ENCODE measurements at places on chromosomes 16 and 17.

DNA sequence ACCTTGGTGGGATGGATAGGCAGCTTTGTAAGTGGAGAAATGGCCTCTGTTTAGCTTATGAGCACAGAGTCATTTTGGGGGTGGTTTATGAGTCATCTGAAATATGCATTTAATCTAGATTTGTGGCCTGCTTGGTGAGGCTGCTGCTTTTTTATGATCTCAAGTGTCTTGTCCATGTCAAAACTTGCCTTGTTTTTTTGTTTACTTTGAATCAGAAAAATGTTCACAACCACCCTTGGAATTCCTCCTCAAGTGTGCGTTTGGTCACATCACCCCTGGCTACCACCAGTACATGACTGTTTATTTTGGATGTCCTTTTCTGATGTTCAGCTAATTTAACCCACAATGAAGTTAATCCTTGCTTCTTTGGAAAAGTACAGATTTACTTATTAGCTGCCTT, 64.6 kb downstream of the FTO start:
- no peak for DNase-seq

GRCh38 chr16:72877374-72878028, 170.4 kb downstream of the ZFHX3 start:
- DNase-seq = no peak

DNA sequence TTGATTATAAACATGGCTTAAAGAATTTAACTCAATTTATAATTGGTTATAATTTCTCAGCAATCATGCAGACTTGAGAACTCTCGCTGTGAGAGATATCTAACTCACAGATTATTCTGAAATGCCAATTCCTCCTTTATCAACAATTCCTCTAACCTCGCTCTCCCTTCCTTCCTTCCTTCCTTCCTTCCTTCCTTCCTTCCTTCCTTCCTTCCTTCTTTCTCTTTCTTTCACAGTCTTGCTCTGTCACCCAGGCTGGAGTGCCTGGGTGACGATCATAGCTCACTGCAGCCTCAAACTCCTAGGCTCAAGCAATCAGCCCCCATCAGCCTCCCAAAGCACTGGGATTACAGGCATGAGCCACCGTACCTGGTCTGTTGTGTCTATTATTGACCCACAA, 42.4 kb downstream of the CHD9 start:
- no peak for DNase-seq

GRCh38 chr16:79929260-79929965, 328.9 kb upstream of the MAF start:
- DNase-seq = no peak

DNA sequence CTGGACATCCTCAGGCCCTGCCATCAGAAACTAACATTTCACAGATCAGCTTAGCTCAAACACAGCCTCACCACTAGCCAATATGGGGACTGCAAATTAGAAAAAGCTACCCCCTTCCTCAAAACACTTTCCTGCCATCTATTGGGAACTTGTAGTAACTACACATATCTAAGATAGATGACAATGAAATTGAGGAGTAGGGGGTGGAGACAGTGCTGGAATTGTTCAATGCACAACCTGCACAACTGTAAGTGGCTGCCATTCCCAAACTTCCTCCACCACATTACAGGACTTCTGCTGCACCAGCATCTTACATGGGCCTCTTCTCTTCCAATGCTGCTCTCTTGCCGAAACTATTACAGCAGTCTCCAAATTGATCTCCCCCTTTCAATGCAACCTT, 21.9 kb downstream of the AIPL1 start:
- no peak for DNase-seq

- no peak for DNase-seq
These were observed 17.8 kb upstream of the CLEC3A start for GRCh38 chr16:78004517-78004916.

GRCh38 chr17:7744416-7744815, 26.9 kb downstream of the DNAH2 start:
- no peak for DNase-seq

DNA sequence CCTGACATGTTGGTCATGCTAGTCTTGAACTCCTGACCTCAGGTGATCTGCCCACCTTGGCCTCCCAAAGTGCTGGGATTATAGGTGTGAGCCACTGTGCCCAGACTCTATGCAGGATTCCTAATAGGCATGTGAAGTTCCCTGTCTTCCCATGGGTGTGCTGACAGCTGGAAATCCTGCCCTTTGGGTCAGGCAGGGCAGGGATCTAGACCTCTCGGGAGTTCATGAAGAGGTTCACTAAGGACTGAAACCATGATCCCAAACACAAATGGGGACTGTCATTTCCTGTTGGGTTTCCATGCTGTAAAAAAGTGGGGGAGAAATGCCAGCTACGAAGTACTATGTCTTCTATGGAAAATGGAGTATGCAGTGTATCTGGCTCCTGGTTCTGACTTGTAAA, 52.1 kb downstream of the HIC1 start:
- no peak for DNase-seq

Measured in H1 (cell line).